CD4-positive, alpha-beta T cell treated with Interleukin-10 for 1 hour (primary cell): ENCODE measurements at places on chromosomes 4 and X.

DNA sequence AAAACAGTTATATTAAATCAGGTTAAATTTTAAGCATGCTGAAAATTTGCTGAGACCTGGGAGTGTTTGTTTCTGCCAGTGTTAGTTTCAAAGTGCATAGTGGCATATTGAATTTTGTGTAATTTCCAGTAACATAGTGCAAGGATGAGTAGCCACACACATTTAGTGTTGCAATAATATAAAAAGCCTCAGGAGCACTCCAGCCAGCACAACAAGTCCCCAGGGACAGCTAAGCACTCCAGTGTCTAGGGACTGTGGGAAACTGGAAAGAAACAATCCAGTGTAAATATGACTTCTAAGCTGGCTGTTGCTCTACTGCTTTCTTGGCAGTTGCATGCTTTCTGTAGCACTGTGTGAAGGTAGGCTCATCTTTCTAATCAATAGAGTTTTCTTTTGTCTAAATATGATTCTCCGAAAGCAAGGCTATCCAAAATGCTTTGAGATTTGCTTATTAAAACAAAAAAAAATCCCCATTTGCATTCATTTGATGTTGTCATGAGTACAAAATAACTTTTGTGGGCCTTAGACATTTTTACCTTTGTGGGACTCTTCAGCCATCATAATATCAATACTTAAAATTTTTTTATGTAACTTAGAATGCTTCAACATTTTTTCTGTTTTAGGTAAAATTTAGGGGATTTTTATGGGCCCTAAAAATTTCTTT is 24.2 kb upstream of the CXCL2 start:
- DNase-seq = no peak

DNA sequence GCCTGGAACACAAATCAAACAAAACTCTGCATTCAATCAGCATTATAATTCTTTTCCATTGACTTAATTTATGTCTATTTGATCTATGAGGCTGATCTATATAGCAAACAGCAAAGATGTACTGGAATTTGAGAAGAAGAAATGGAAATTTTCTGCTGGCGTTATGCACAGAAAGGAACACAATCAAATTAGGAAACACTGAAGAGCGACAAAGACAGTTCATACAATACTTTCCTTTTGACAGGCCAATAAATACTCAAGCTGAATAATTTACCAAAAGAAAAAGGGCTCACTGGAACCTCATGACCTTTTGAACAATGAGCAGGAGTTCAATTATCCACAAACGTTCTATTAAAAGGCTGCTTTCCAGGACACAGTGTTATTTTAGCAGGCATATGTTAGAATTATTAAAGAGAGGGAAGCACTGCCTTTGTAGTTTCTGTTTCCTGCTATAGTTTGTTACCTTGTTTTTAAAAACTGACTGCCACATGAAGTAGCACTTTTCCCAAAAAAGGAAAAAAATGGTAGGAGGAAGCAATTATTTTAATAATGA is 8.1 kb downstream of the PDHA2 start:
- no peak for DNase-seq

- peak; percentile 15 for DNase-seq
Observed at GRCh38 chrX:39969099-39969818, 128.5 kb downstream of the BCOR start.

DNA sequence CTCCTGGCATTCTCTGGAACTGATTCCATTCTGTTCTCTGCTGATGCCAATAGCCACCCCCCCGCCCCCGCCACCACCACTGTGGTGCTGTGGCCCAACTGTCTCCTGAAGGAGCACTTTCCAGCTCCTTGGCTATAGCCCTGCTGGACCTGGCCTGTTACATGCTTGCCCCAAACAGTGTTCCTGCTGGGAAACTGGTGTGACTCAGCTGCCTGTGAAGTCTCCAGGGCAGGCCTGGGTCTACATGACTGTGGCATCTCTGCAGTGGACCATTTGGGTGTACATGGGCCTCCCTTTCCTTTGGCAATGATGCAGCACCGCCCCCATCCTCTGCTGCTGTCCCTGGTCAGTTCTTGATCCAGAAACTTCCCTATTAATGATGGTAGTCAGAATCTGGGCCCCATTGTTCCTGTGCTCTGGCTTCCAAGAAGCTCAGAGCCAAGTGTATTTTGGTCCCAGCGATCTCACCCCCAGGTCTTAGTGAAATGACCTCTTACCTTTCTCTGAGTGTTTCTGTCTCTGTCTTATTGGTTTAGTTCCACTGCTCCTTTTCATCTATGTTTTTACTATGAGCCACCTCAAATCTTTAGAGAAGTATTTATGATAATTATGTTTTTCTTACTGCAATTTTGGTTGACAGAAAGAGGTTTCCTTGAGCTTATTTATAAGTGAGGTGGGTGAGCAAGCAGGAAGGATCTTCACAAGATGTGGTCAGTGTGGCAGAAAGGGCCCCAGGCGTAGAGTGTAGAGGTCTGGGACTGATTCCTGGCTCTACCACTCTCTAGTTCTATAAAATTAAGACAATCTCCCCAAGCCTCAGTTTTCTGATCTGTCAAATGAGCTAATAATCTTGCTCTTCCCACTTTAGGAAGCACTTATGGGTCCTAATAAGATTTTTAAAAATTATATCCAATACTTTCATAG is 210.7 kb upstream of the EOLA2 start:
- no peak for DNase-seq

GRCh38 chr4:68359508-68359907 is 9.6 kb upstream of the YTHDC1 start:
- no peak for DNase-seq

GRCh38 chrX:52078131-52078530 is 9.1 kb upstream of the MAGED4B start:
- DNase-seq = no peak

DNA sequence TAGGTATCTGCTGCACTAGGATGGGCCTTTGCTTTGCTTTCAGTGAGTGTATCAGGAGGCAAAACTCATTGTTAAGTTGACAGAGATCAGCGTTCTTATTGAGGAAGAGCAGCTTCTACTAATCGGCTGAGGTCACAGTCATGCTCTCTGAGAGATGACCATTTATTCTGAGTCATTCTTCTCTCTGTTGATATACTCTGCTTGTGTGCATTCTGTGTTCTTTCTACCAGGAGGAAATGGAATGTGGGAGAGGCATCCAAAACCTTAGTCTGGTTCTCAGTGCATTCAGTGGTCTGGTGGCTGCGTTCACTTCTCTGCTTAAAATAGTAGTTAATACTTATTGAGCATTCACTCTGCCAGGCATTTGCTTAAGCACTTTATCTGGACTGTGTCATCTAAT is 66.2 kb downstream of the RRAGB start:
- DNase-seq = no peak

DNA sequence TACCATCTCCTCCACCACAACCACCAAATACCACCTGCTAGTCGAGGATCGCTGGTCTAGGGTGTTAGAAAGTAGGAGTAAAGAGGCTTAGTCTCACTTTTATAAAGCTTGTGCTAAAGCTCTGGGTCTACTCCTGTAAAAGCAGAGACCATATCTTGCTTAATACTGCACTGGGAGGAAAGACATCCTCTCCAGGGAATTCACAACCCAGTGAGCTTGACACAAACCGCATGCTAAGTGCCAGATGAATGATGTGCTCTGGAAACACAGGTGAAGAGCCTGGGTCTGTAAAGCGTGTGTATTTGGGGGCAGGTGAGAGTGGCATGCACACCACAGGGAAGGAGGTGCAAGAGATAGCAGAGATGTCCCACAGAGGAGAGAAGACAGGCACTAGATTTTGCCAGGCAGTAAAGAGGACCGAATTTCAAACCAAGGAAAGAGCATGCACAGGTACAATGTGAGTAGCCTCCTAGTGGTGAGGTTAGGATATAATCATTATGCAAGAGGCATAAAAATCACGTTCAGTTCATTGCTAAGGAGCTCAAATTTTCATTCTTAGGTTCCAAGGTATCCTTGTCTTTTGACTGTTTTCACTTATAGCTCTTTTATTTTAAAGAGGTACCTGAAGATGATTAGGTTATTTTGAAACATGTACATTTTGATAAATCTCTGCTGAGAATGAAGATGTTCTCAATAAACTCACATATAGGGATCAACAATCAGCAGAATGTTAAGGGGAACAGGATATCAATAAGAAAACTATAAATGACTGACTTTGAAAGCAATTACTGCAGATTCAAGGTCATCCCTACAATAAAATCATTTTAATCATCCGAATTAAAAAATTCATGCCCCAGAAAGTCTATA is 20.7 kb downstream of the TAPT1 start:
- peak; percentile 46 for DNase-seq

GRCh38 chrX:149516604-149517003 is 11.5 kb upstream of the IDS start:
- DNase-seq = no peak

DNA sequence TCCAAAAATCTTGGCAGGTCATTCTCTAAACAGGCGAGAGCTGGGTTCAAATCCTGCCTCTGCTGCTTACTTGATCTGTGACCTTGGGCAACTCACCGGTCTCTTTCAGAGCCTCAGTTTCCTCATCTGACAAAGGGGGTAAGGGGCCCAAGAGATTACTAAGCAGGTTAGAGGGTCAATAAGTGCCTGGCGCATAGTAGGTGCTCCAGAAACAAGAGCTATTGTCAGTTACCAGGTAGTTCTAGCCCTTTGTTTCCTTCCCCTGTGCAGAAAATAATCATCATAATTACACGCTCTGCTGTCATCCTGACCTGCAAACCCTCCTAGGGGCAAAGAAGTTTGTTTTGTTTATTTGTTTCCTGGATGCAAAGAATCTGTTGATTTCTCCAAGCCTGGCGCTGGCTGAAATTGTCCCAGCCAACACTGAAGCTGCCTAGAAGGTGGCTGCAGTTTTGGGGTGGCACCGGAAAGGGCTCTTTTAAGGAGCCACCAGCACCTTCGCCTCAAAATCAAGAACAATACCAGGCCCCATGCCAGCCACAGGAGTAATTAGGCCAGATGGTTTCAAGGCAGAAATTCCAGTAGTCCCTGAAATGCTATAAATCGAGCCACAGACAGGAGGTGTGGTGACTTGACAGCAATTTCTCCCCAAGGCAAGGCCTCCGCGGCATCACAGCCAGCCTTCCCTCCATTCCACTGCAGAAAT is 10.2 kb upstream of the KIAA0232 start:
- no peak for DNase-seq

GRCh38 chr4:110977554-110977953 is 354.7 kb upstream of the PITX2 start:
- DNase-seq = no peak

GRCh38 chr4:66688674-66689073 is 856.6 kb downstream of the CENPC start:
- DNase-seq = no peak

DNA sequence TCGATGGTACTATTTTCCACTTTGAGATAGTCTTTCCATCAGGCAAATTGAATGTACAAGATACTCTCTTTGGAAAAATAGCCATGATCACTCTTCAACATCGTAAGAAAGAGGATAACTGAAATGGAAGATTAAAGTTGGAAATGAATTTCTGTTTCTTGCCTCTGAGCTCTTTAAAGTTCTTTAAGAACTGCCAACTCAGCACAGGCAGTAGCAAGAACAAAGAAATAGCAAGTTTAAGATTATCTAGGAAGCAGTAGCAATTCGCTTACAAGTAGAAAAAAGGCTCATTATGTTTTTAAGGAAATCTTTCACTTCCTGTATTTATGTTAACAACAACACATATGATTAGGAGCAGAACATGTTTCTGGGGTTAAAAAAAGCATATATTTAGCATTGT is 127.6 kb downstream of the CDS1 start:
- no peak for DNase-seq

GRCh38 chrX:26954029-26954428 is 509.1 kb downstream of the PPP4R3C start:
- no peak for DNase-seq

- no peak for DNase-seq
Observed at GRCh38 chr4:173516621-173517524, 13.2 kb downstream of the HAND2 start.

- no peak for DNase-seq
Observed at GRCh38 chr4:95272036-95272435, 276.7 kb downstream of the UNC5C start.

- no peak for DNase-seq
Observed at GRCh38 chr4:133982533-133983224, 218.9 kb downstream of the PABPC4L start.

DNA sequence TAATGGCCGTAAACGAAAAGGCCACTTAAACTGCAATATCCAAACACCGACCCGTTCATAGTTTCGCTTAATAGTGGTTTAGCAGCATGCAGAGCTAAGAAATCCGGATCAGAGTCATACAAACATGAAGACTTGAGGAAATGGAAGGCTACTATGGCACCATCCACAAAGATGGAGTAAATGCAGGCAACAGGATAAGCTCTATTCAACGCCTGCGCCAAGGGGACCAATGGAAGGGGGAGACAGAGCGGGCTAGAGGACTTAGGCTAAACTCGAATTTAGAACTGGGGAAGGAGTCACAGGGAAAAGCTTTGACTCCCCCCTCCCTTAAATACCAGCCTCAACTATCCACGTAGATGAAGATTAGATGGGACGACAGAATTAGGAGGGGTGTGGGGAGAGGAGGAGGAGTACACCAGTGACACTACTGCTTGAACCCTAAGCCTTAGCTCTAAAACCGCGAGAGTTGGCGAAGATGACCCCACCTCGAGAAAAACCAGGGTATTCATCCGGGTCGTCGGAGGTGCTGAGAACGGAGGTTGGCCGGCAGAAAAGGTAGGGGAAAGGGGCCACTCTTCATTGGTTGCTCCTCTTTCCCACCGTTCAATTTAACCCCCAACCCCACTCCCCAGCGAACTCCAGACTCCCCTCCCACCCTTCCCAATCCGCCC is 3.5 kb downstream of the HUWE1 start:
- DNase-seq = peak; percentile 63

DNA sequence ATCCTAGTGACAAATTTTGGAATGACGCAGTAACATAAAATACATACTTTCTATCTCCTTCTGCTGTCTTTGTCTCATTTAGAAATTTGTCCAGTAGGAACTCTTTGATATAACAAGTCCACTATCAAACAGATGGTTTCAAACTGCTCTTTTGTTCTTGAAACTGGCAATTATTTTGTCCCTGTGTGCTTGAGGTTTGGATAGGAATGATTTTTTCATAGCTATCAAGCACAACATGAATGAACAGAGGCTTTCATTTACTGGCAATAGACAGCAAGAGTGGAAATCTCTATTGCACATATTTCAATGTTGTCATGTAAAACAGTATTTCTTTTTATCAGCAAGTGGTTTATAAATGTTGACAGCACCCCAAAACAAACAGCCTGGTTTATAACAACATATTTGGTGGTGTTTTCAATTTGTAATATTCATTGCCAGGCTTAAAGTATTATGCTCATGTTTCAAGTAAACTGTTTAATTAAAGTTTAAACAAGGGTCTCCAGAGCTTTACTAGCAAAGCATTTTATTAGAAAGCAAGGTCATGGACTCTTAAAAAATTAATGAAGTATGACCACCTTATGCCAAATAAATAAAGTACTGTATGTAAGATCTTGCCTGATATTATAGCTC is 60.0 kb downstream of the TIGD2 start:
- DNase-seq = no peak

GRCh38 chrX:34612036-34612435 is 45.0 kb downstream of the TMEM47 start:
- no peak for DNase-seq

GRCh38 chr4:153034681-153035080 is 98.6 kb downstream of the FHDC1 start:
- DNase-seq = no peak

GRCh38 chr4:122635205-122635604 is 14.3 kb upstream of the IL21 start:
- peak; percentile 28 for DNase-seq
